ENCODE measurements at places on chromosomes 11 and 22.

- DNase-seq: no peak
Observed at GRCh38 chr11:107859459-107860239, 1.1 kb upstream of the SLC35F2 start.

DNA sequence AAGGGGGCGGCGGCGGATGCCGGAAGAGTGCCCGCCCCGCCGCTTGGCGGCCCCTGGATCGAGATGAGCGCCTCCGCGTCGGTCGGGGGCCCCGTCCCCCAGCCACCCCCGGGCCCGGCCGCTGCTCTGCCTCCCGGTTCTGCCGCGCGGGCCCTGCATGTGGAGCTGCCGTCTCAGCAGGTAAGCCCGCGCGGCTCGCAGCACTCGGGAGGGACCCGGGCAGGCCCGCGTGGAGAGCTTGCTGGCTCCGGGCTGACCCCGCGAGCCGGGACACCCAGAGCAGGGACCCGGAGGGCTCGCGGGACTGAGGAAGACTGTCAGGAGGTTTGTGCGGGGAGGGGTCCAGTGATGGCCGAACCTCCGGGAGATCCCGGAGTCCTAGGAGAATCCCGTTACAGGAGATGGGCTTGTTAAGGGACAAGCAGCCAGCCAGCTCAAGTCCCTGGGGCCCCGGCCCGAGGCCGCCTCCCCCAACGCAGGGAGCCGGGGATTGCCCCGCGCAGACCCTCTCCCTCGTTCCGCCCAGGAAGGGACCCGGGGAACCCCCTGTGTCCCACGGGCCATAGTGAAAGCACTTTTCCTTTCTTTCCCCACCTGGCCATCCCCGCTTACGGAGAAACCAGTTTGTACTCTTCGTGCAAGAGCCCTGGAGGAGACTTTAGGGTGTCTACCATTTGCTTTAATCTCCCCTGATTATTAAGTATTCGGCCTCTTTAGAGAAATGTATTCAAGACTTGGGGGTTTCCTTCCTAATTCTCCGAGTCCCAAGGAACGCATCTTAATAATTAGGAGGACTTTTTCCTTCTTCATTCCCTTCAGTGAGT lies 547 bp downstream of the UVRAG start:
- DNase-seq: peak; percentile 24

DNA sequence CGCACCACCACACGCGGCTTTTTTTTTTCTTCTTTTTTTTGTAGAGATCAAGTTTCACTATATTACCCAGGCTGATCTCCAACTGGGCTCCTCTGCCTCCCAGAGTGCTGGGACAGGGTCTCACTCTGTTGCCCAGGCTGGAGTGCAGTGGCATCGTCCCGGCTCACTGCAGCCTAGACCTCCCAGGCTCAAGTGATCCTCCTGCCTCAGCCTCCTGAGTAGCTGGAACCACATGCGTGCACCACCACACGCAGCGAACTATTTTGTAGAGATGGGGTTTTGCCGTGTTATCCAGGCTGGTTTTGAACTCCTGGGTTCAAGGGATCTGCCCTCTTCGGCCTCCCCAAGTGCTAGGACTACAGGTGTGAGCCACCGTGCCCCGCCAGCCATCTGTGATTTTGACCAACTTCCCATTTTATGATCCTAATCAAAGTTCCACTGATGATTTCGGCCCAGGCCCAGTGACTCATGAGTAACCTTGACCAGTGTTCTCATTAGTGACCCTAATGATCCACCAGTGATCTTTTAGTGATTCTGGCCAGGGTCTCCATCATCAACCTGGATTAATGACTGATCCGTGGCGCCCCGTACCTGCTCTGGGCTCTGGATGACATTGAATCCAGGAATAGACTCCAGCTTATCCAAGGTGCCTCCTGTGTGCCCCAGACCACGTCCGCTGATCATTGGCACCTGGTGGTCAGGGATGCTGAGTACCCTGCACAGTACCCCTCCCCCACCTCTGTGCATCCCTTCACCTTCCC lies 1.7 kb downstream of the TYMP start:
- no peak for DNase-seq

DNA sequence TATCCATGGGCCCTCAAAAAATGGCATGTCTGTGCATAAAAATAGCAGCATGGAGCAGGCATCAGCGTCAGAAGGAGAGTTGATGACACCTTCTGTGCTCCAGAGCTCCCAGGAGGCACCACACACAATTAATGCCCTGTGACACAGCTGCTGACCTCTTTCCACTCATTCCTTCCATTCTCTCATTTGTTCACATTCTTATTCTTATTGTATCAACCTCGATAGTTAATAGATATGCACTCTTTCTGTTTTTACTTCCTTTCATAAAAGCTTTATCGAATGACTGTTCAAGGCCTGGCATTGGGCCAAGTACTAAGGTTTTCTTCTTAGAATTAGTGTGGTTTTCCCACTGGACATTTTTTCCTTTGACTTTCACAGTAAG lies 266.0 kb upstream of the MTNR1B start:
- DNase-seq: no peak

GRCh38 chr22:50581950-50582492 lies 628 bp downstream of the CHKB start:
- DNase-seq: no peak

- DNase-seq: no peak
Observed at GRCh38 chr11:109788948-109789490, 304.2 kb upstream of the ZC3H12C start.

- no peak for DNase-seq
Observed at GRCh38 chr11:79439410-79439885, 1.4 kb downstream of the TENM4 start.

DNA sequence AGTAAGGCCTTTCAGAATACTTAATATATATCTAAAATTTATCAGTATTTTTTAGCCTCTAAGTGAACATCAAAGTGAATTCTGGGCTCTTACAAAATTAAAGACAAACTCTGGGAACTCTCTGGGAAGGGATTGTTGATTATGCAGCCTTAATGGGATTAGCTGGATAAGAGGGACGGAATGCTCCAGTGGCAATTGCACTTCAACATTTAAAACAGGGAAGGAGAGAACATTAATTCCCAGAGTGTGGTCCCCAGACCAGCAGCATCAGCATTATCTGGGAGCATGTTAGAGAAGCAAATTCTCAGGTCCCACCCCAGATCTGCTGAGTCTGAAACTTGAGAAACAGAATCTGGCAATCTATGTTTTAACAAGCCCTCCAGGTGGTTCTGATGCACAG lies 46.5 kb downstream of the POLD3 start:
- DNase-seq: no peak

DNA sequence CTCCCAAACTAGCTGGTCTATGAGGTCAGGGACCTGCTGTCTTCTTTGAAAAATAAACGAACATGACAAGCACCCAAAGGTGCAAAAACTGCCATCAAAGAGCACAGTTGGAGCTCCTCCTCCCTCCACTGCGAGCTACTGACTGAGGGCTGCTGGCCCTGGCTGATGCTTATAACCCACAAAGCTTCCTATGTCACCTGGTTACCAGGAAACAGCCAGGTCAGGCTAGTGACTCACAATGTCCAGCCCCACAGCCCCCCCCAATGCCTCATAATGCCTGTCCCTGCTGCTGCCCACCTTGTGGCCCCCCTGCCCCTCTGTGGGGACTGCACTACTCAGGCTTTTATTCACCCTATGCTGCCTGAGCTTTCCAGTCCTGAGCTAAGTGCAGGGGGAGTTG lies at the start of gene DRICH1:
TSS of gene DRICH1 (minus strand) at position 144 of the 400 bp plus-strand sequence. CDS start 298 bp downstream, outside the sequence.
- no peak for DNase-seq

DNA sequence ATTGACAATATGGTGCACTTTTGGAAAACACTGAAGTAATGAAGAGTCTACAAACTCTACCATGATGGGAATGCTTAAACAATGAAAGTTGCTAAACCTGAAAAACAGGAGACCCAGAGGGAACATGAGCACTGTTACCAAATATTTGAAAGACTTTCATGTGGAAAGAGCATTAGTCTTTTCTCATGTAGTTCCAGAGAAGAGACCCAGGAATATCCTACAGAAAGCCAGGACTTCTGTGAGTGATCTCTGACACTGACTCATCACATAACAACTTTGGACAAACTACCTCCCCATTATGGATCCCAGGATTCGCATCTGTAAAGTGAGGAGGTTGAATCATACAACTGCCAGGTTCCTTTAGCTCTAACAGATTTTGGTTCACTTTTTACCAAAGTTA lies 62.2 kb downstream of the FAM181B start:
- no peak for DNase-seq

DNA sequence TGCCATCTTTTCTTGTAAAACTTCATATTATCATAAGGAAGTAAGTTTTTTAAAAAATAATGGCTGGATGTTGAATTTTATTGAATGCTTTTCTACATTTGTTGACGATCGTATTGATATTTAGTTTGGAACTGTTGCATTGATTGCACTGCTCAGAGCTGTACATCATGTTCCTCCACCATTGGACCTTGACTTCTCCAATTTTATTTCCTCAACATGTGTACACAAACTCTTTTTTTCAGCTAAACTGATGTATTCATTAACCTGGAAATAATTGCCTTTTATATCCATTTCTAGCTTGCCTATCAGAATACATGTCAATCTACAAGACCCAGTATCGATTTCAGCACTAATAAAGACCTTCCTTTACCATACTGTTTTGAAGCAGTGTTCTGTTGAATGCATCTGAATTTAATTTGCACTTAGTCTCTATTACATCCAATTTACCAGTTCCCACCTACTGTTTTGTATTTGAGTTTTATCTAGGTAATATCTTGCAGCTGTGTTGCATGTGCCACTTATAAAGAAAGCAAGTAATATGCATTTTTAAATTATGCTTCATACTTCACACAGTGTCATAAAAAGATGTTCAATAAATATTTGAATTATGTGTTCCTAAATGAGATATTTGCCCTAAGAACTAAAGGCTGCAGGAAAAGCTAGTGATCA lies 5.5 kb downstream of the CEP57 start:
- DNase-seq: no peak

- no peak for DNase-seq
Observed at GRCh38 chr22:17930455-17931313, 93.7 kb downstream of the MICAL3 start.

DNA sequence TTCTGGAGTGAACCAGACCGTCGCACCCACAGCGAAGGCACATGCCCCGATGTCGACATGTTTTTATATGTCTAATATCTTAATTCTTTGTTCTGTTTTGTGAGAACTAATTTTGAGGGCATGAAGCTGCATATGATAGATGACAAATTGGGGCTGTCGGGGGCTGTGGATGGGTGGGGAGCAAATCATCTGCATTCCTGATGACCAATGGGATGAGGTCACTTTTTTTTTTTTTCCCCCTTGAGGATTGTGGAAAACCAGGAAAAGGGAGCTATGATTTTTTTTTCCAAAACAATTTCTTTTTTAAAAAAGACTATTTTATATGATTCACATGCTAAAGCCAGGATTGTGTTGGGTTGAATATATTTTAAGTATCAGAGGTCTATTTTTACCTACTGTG lies 49.2 kb upstream of the OR4B1 start:
- DNase-seq: no peak

GRCh38 chr11:42555190-42555589 lies 756.6 kb upstream of the API5 start:
- DNase-seq: no peak

GRCh38 chr11:72778535-72779494 lies 15.0 kb downstream of the STARD10 start:
- DNase-seq: no peak

GRCh38 chr11:10439351-10439750 lies 15.7 kb upstream of the AMPD3 start:
- no peak for DNase-seq

DNA sequence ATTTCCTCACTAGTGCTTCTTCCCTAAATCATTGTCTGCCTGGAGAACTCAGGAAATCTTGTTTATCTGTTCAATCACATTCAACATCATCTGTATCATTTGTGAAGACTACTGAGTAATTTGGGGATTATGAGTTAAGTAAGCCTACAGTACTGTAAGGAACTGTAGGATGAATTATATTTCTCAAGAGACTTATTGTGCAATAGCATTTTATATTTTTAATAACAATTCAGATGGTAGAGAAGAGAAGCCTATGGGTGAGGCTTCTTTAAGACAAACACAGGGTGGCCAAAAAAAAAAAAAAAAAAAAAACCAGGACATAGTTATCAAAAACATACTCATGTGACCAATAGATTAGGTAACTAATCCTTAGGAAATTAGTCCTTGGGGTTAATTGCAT lies 282.7 kb downstream of the FAM181B start:
- DNase-seq: no peak

DNA sequence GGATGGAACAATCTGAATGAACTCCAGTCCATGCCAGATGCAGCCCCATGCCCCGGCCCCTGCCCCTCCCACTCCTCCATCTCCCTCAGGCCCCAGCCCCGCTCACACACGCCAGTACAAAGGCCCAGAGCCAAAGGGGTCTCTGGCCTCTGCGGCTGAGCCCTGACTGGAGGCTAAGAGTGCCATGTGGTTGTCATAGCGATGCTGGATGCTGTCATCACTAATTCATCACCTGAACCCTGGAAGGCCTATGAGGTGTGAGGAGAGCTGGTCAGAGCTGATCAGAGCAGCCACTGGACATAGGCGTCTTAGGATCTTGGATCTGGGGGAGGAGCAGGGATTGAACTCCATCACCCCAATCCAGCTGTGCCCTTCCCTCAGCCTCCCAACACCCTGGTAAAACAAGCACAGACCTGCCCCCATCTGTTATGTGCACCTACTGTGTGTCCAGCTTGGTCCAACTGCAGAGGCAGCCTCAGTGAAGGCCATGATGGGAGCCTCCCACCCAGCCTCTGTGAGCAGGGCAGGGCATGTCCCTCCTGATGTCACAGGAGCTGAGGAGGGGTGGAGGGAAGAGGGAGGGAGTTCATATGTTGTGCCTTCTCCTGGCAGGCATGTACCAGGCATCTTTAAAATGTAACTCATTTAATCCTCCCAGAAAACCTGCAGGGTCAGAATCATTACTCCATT lies 16.7 kb downstream of the PDE2A start:
- DNase-seq: no peak

DNA sequence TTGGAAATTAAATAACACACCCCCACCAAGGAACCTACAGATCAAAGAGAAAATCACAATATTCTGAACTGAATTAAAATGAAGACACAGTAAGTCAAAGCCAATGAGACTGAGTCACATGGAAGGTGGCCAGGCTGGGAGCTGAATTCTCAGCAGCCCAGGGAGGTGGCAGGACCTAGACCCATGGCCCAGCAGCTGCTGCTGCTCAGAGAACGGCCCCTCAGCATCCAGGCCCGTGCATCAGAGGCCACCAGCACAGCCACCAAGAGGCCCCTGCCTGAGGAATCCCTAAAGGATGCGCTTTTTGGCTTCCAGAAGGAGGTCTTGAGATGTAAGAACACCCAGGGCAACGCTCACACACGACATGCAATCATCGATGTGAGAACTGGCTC lies 35.0 kb downstream of the TBX1 start:
- DNase-seq: no peak

DNA sequence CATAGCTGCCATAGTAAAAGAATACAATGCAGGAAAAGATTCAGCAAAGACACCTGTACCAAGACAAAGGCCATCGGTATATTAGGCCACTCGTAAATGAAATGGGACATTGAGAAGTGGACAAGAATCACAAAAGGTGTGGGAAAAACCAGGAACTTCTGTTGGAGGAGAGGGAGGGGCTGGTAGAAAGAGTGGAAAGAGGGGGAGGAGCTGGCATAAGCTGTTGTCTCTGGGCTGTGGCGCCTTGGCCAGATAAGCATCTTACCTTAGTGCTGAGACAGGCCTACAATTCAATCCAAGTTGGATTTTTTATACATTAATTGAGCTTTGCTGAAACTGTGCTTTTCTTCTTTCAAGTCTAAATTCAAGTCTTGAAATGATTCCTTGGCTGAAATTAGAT lies 37.1 kb downstream of the ZNF202 start:
- no peak for DNase-seq

Measured in stimulated activated CD4-positive, alpha-beta T cell treated with anti-CD3 and anti-CD28 coated beads, Interleukin-1b, Interleukin-23, amount 100 ng/mL, for 1 hour (primary cell).